K562 (cell line): ENCODE measurements at places on chromosomes 3 and 15. TPM values are rescaled to one million over a fixed set of nuclear protein-coding genes. Genes with fewer than 3 reads are reported as not detected.

The CHRNA5 gene
- total RNA-seq: 13.4 and 14.9 TPM in 2 replicates

The ADGRG7 gene
- not detected in 2 replicates for total RNA-seq

The RTP1 gene
- total RNA-seq: not detected in 2 replicates

The ITIH3 gene
- total RNA-seq: 0.25 and 0.35 TPM in 2 replicates

The KNG1 gene
- total RNA-seq: 0.07 and 0.09 TPM in 2 replicates

The TEX55 gene
- total RNA-seq: not detected in 2 replicates

The MYRIP gene
- 0.07 TPM in 1 of 2 replicates, not detected in the other for total RNA-seq

The STRA6 gene
- total RNA-seq: 0.38 and 0.47 TPM in 2 replicates

The LRRIQ4 gene
- not detected in 2 replicates for total RNA-seq

The FGD5 gene
- 0.13 and 0.18 TPM in 2 replicates for total RNA-seq

The SERPINI2 gene
- total RNA-seq: 0.13 TPM in 1 of 2 replicates, not detected in the other

The PLA2G4D gene
- 0.04 TPM in 1 of 2 replicates, not detected in the other for total RNA-seq

The CTXN2 gene
- total RNA-seq: not detected in 2 replicates

- DNase-seq: peak; percentile 77
Measured at GRCh38 chr15:40279437-40280141, 3.3 kb downstream of the ANKRD63 start.

- no peak for DNase-seq
Measured at GRCh38 chr3:57091521-57092273, 31.2 kb downstream of the SPATA12 start.

DNA sequence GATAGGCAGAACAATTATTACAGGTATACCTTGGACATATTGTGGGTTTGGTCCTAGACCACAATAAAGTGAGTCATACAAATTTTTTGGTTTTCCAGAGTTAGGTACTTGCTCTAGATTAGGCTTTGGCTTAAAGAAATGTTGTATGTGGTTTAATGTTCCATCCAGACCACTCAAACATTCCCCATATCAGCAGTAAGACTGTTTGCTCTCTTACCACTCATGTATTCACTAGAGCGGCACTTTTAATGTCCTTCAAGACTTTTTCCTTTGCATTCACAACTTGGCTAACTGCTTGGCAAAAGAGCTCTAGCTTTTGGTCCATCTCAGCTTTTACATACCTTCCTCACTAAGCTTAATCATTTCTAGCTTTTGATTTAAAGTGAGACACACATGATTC is 250.5 kb upstream of the SETMAR start:
- no peak for DNase-seq

DNA sequence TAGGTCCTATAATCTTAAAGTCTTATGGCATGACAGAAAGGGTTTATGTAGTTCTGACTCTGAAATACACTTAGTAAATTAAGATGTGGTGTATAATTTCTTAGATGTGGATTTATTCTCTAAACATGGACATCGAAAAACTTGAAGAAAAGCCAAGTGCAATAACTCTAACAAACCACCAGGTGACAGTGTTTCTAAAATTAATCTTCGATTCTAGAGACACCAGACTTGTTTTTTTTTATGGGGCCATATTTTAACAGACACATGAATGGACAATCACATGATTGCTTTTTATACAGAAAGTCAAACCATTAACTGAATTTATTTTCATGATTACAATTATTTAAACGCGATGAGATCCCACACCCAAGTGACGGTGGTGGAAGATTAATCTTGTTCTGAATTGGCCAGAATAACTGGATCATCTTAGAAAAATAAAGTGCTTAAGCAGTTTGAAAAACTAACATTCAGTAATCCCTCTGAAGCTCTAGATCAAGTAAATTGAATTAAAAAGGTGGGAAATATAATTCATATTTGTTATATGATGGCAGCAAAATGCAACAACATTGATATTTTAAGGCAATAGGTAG is 305.1 kb downstream of the LSAMP start:
- DNase-seq: peak; percentile 10

- DNase-seq: no peak
Measured at GRCh38 chr15:98924401-98925049, 83.1 kb downstream of the PGPEP1L start.

GRCh38 chr3:33433843-33434242 is 6.4 kb downstream of the UBP1 start:
- DNase-seq: no peak

DNA sequence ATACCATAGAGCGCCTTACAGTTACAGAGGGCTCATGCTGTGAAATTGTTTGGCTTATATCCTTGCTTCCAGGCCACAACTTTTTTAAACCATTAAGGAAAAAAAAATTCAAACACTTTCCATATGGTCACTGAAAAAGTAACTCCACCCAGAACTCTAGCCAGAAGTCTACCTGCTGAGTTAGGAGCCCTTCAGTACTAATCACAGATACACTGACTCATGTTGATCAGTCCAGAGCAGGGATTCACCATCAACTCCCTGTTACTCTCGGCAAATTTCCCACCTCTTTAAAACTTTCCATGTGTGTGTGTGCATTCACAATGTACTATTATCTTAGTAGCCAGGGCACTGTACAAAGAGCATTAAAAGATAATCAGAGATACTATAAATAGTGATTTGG is 372.8 kb downstream of the MAGI1 start:
- no peak for DNase-seq

DNA sequence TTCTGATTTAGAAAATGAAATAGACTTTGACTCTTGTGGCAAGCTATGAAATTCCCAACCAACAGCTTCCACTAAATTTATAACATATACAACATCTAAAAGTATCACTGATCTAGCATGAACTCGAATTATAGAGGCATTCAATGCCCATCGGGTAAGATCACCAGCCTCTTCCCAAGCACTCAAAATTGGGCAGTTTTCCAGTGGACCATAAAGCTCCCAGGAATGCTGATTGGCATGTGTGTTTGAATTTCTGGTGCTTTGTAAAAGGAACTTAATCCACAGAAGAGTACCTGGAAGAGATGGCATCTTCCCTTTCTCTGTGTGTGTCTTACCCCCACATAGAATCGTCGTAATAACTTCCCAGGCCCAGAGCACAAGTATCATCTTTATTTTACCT is 10.0 kb downstream of the LRTM1 start:
- DNase-seq: no peak

GRCh38 chr15:79136434-79137046 is 46.0 kb upstream of the RASGRF1 start:
- DNase-seq: no peak

DNA sequence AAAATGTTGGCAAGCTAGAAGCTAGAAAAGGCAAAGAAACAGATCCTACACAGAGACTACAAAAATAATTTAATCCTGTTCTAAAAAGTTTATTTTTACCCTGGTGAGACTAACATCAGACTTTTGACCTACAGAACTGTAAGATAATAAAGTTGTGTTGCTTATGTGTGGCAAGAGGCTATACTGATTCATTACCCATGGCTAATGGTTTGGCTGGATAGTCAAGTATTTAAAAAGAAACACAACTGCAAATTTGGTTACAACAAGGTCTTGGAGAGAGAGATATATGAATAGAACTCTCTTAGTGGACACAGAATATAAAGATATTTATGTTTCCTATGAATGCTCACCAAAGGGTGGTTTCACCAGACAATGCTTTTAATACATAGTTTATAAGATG is 364.2 kb upstream of the PLSCR5 start:
- DNase-seq: no peak

DNA sequence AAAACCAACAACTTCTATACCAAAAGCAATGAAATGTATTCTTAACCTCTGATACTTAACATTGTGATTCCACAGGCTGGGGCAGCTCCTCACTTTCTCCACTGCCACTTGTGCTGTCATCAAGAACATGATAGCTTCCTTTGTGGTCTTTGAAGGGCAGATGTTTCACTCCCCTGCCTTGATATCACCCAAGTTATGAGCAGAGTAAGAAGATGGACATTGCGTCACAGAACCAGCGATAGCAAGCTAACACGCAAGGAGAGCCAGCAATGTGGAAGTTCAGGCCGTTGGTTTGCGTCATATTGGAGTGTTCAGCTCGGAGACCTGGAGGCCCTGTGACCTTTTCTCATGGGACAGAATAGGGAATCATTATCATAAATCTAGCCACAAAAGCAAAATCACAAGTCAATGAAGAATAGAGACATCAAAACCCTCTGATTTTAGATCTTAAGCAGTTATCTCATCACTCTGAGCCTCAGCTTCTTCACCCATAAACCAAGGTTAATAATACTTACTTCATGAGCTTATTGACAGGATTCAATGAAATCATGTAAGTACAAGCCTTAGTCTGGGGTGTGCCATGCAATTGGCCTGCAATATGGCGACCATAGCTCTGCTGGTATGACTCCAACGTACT is 183.8 kb upstream of the THBS1 start:
- peak; percentile 42 for DNase-seq

DNA sequence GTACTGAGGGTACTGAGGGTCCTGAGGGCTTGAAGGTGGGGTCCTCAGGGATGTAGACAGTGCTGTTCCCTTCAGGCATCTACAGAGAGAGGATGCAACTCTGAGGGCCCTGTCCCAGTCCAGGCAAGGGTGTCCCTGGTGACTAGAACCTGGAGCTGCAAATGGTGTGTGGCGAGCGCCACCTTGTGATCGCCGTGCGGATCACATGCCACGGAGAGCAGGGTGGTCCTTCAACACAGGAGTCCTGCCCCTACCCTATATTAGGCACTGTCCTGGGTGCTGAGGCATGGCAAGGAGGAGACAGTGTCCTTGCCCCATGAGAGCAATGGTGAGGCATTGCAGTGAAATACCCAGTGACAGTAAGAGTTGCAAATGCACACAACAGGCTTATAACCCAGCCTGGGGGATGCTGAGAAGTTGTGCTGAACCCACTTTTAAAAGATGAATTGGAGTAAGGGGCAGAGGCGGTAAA is 23.6 kb downstream of the RHCG start:
- DNase-seq: peak; percentile 84

DNA sequence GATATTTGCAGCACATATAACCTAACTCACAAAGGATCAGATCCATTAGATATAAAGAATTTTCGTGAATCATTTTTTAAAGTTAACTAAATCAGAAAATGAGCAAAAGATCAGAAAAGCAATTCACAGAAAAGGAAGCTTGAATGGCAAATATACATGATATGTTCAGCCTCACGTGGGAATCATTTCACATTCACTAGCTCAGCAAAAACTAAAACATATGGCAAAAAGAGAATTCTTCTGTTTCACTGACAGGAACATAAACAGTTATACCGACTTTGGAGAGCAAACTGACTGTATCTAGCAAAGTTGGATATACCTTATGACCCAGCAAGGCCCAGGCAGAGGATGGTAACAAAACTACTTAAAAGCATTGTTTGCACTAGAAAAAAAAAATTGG is 34.0 kb upstream of the NR2E3 start:
- DNase-seq: no peak

- no peak for DNase-seq
Measured at GRCh38 chr15:84594617-84595290, 6.1 kb upstream of the ZSCAN2 start.

GRCh38 chr3:13018561-13019242 is 54.5 kb downstream of the IQSEC1 start:
- no peak for DNase-seq

DNA sequence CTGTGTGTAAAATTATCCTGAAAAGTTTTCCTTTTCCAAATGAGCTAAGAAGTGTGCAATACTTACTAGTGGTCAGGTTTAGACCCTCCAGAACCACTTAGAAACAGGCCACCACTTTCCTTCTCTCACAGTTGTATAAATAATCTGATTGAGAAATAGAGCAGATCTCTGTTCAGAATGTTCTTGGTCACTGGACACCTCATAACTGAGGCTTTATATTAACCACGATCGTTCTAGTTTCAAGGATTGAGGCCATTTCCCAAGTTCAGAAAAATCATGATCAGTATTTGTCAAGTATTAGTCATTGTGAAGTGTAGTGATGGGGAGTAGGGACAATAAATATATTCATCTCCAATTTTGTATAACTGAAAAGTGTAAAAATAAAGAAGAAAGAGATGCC is 1.0 kb upstream of the MAP3K13 start:
- DNase-seq: no peak

DNA sequence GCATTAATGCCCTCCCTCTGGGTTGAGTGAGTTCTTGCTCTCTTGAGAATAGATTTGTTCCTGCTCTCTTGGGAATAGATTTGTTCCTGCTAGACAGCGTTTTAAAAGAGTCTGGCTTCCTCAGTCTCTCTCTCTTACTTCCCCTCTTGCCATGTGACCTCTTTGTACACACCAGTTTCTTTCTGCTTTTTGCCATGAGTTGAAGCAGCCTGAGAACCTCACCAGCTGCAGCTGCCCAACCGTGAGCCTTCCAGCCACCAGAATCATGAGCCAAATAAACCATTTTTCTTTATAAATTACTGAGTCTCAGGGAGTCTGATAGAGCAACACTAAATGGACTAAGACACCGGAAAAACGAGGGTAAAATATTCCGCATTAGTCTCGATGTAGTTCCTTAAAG is 253.6 kb downstream of the CNTN6 start:
- DNase-seq: no peak

GRCh38 chr15:42064271-42064670 is 30.1 kb downstream of the PLA2G4D start:
- no peak for DNase-seq

DNA sequence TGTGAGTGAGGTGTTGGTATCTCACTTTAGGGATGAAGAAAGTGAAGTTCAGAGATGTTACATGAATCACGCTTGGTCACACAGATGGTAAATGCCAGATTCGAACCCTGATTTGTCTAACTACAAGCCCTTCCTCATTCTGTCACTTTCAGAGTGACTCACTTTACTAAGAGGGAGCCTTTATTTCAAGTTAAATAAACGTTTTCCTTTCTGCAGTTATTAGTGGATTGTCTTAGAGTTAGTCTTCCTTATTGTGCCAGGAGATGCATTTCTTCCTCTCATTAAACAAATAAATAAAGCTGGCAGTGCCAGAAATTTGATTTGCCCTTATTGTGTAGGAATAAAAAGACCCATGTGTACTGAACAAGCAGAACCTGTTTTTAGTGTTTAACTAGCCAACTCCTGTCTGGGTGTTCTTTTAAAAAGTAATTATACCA is 162.5 kb downstream of the AKAP13 start:
- no peak for DNase-seq

- no peak for DNase-seq
Measured at GRCh38 chr3:63331520-63331919, 53.4 kb downstream of the SYNPR start.

GRCh38 chr3:44108481-44108880 is 133.2 kb upstream of the TOPAZ1 start:
- DNase-seq: no peak

DNA sequence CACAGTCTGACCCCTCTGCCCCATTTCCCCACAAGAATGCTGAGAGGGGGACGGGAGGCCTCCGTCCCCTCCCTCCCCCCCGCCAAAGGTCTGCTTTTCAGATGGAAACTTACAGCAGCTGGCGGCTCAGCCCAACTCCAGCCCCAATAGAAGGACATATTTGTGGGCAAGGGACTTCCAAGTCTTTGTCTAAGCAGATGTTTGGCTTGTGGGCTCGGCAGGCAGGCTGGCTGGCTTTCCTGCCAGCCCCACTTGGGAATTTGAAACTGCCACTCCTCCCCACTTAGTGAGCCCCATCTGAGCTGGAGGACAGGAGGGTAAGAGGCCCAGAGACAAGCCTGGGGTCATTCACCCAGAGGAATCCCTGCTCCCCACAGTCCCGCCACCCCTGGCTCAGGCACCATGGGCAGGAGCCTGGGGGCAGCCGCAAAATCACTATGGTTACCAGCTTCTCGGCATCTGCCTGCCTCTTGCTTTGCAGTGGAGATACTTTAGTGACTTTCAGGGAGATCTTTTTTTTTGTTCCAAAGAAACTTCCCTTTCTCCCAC is 53.6 kb downstream of the LMCD1 start:
- DNase-seq: no peak

GRCh38 chr3:101611023-101611422 is 37.0 kb downstream of the PCNP start:
- DNase-seq: peak; percentile 54

GRCh38 chr15:101288905-101289513 is 6.0 kb downstream of the SNRPA1 start:
- no peak for DNase-seq

GRCh38 chr15:77901251-77901881 is 176.1 kb downstream of the TBC1D2B start:
- no peak for DNase-seq
